Activated CD8-positive, alpha-beta memory T cell treated with anti-CD3 and anti-CD28 coated beads, Interleukin-2, amount 50 U/mL, for 48 hours (primary cell): ENCODE measurements at places on chromosomes 11 and 22.

GRCh38 chr22:50729391-50730012, 8.5 kb upstream of the ACR start:
- DNase-seq, result no peak

DNA sequence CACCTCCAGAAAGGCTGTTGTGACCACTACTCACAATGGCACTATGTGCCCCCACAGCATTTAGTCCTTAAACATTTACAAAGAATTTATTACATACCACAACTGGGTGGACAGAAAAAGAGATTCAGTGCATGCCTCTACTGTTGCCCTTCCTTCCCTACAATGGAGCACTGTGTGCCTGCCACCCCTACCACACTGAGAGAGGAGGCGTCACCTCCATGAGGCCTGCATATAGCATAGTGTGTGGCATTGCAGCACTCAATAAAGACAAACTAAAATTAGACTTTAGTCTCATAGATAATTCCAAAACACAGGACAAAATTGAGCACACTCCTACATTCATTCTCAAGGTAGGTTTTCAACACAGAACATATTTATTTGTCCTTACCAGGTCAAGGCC, 25.8 kb downstream of the THAP12 start:
- no peak for DNase-seq

DNA sequence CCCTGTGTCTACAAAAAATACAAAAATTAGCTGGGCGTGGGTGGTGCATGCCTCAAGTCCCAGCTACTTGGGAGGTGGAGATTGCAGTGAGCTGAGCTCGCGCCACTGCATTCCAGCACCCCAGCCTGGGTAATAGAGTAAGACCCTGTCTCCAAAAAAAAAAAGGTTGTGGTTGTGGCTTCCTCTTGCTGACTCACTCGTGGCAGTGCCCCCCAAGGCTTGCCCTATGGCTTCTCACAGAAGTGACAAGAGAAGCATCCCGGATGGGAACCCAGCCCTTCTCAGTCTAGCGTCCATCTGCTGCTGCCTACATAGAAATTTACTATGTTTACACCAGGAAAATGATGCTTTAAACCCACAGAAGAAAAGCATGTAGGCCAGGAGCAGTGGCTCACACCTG, 68.5 kb upstream of the PITPNB start:
- DNase-seq, result peak; percentile 34

DNA sequence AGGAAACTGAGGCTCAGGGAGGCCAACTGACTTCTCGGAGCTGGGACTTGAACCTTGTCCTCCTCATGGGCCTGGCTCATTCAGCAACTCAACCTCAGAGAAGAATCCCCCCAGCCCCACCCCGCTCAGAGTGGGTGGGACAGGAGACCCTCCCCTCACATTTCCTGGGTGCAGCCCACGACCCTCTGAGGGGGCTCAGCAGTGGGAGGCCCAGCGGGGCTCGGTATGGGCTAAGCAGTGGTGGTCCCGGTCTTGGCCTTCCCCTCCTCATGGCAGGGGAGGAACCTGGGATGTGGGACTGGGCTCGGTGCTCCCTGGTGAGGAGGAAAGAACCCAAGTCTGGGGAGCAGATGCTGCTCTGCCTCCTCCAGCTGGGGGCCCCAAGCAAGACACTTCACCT, 14.2 kb upstream of the CABP7 start:
- DNase-seq, result no peak

- no peak for DNase-seq
These were observed 292.0 kb downstream of the NTM start for GRCh38 chr11:131662317-131662972.

GRCh38 chr11:111734101-111734953, 31.9 kb downstream of the PPP2R1B start:
- no peak for DNase-seq

DNA sequence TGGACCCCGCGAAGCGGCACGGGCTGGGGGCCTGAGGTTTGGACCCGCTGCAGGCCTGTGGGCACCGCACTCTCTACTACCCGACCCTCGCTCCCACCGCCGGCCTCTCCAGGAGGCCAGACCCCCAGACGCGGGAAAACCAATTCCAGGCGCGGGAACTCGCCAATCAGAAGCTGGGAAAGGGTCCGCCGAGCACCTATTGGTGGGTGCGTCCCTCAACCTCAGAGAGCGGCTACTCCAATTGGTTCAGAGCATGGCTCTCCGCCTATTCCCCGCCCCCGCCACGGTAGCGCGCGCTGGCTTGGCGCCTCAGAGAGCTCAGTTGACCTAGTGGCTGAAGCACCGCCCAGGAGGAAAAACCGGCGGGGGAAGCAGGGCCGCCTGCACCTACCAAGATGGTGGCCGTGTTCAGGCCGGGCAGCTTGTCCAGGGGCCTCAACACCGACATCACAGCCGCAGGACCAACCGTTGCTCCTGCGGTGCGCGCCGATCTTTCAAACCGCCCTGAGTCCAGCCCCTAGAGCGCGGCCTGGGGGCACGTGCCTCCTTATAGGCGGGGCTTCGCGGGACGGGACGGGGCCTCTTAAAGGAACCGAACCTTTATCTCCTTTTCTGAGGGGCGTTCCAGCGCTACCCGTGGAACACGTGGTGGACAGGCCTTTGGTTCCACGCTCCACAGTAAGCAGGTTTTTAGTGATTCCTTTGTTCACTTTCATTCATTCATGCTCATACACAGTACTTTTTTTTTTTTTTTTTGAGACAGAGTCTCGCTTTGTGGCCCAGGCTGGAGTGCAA, at the start of gene CENPM:
CENPM (minus strand) TSS at position 524 of the 795 bp plus-strand sequence; CDS start at position 448, 76 bp downstream.
- DNase-seq, result peak; percentile 96

DNA sequence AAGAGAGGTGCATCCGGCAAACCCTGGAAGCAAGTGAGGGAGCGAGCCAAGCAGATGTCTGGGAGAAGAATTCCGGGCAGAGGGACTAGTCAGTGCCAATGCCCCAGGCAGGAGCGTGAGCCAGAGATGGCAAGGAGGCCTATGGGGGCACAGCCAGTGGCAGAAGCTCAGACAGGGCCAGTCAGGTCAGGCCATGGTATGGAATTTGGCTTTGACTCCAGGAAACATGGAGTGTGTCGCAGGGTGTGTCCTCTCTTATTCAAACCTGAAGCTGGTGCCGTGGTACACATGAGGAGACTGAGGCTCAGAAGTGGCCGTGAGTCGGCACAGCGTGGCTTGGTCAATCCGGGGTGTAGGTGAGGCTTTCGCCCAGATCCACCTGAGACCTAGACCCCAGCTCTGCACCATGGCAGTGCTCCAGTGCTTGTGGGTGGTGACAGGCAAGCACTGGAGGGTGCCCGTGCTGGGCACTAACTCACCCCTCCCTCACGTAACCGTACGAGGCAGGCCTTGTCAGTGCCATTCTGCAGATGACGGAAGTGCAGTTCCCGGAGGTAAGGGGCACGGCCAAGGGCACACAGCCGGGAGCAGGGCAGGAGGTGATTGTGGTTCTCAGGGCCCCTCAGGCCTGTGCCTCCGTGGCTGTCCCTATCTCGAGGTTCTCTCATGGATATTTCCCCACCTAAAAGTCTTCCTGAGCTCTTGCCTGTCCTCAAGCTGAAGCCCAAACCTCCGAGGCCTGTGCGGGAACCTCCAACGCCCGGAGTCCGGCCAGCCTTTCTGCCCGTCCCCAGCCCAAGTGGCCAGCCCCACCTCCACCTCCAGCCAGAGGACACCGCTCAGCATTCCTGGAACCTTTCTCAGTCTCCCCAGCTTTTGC, 10.6 kb upstream of the SPI1 start:
- DNase-seq, result peak; percentile 48

DNA sequence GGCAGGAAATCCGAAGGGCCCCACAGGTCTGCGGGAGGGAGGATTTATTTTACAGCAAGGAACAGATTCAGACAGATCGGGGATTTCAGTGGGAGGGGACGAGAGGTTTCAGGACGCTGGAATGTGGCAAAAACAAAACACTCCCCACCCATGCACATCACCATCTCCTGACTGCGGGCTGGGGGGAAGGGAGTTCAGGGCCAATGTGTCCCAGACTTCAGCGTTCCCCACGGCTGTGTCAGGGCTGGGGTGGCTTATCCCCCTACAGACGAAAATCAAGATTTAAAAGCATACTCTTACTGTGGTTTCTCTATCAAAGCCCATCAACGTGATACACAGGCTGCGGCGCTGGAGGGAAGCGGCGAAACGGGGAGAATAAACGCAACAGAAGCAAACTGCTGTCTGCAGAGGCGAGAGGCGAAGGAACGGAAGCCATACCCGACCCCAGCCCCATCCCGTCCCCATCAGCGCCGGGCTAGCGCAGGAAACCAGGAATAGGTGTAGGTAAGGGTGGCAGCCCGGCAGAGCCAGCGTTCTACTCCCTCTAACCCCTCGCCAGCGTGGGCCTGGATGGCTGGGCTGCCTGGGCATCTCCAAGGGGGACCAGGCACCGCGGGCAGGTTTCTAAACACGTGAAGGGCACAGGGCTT, 2.7 kb downstream of the TENM4 start:
- peak; percentile 48 for DNase-seq

DNA sequence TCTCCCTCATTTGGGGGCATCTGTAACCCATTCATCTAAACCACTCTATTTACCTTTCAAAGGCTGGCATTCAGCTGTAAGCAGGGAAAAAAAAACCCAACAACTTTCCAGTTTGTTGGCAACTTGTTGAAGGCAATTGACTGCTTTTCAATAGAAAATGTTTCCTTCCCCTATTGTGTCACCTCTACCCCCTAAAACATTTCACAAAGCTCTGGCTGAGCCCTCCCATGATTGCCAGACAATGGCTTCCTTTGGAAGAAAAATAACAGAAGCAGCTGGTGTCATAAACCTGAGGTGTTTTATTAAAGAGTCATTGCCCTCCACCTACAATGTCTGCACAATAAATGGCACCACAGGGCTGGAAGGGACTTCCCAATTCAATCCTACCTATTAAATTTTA, 22.1 kb upstream of the PSMA1 start:
- no peak for DNase-seq

DNA sequence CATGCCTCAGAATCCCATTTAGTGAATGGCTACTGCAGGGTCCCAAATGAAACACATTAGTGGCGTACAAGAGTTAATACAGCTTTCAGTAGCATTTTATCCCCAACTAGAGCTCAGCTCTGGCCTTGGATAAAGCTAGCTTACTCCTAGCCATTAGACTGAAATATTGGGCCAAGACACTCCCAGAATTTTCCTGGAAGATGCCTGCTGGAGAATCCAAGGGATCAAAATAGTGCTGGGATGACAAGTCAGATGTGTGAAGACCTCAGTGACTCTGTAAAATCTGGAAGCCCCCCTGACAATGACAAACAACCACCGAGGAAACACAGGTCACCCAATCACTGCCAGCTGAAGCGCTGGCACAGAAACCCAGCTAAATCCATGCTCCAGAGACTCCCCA, 303.1 kb upstream of the SORL1-AS1 start:
- no peak for DNase-seq

DNA sequence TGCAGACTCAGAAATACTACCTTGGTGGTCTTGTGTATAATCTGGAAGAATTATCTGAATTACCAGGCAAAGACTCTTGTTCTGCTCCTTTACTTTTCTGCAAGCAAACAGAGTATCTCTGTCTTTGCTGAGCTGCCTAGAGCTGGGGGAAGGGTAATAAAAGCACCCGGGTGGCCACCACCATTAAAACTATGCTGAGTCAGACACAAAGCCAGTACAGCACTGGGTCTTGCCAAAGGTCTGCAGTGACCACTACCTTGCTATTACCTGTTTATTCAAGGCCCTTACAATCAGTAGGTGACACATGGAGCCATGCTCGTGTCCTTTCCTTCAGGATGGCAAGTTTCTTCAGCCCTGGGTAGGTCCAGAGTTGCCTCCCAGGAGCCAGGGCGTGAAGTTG, 420.6 kb upstream of the CNTN5 start:
- DNase-seq, result no peak

DNA sequence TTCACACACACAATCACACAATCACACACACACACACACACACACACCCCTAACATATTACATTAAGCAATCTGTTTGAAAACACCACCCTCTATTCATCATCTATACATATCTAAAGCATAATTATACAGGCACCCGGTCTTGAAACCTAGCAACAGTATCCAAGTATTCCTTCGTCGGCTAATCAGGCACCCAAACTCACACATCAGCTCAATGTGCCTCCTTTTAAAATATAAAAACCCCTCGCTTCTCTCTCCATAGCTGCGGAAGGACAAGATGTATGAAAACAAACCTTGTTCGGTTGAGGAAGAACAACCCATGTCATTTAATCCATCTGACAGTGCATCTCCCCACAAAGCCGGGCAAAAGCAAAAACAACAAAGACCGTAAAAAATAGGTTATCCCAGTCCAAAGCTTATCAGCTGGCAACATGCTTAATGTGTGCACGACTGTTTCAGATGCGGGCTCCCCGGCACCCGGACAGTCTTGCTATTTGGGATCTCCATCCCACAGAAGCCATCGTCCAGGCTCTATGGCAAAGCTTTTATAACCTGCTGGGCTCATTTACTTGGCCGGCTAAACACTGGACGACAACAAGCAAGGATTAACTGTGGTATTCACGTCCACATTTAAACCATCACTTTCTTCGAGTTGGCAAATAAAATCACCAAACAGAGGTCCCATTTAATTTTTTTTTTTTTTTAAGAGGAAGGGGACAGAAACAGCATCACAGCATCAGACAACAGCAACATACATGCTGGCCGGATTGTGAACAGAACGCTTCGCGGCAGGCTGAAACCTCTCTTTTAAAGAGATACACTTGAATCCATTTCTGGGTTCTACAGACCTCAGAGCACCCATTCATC, 365.5 kb downstream of the SHANK2 start:
- DNase-seq, result no peak

GRCh38 chr11:66126064-66126463, 56.0 kb downstream of the PACS1 start:
- no peak for DNase-seq

DNA sequence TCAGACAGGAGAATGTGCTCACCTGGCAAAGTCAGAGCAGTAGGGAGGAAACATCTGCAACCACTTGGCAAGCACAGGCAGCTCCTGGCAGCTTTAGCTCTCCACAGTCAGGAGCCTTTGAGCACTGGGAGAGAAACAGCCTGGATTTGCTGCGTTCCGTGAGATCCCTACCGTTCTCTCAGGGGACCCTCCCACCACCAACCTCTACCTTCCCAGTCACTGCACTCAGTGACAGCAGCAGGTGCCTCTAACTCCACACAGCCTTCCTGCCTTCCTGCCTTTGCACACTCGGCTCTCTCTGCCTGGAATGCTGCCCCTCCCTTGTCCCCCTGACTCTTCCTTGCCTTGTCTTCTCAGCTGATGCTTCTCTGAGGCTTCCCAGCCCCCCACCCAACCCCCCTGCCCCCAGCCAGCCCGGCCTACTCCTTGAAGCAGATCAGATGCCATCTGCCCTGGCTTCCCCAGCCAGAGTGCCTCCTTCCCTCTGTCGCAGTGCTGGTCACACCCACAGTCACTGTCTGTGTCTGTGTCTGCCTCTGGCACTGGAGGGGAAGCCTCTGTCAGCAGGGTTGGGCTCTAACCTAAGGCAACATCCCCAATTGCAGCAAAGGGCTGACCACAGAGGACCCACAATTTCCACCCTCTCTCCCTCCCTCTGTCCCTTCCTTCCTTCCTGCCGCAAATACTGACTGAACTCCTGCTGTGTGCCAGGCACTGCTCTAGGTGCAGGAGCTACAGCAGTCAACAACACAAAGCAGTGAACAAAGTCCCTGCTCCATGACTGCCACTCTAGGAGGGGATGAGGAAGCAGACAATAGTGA, 14.9 kb upstream of the TSKU start:
- no peak for DNase-seq
